ENCODE measurements at places on chromosomes 16 and 17.

DNA sequence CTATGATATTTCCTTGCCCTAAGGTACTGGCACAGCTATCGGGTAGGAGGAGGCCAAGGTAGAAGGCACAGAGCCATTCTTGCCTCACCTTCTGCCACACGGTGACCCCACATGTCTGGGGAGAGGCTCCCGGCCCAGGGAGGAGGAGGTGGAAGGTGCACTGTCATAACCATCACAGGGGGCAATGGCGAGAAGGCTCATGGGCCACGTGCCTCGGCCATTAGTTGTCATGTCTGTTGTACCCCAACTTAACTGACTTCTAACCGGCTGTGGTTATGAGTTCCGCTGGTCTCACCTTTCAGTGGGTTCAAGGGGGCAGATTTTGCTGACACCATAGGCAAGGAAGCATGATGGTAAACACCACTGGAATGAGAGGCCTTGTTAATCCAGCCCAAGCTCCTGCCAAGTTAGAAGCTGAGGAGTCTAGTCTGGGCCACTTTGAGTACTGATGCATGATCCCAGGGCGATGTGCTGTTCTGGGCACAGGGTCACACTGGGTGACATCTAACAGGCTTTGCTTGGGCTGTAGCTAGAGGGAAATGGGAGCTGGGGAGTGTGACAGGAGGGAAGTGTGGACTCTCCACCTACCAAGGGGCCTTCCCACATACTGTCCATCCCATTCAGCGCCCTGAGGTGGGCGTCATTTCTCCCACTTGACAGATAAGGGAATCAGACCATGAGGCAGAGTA is 39.6 kb downstream of the HLF start:
- no peak for DNase-seq

- DNase-seq, result no peak
Observed at GRCh38 chr16:54175169-54175551, 111.4 kb downstream of the IRX3 start.

GRCh38 chr16:22364241-22364640 is 10.2 kb downstream of the CDR2 start:
- DNase-seq, result no peak

- no peak for DNase-seq
Observed at GRCh38 chr16:51321251-51321650, 170.2 kb upstream of the SALL1 start.

DNA sequence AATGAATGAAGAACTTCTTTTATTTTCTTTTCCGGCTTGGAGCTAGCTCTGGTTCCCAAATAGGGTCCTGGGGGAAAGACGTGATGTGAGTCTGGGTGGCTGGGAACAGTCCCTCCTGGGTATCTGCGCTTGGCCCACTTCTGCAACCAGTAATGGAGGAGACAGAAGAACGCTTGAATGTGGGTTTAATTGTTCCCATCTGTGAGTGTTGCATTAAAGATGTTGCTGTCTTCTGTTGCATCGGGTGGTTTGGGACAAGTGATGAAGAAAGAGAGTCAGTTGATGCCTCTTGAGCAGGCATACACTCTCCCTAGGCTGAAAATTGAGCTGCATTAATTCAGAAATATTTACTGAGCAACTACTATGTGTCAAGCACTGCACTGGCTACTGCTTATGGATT is 511.1 kb downstream of the CDH13 start:
- no peak for DNase-seq

GRCh38 chr17:56159826-56160380 is 6.6 kb downstream of the ANKFN1 start:
- no peak for DNase-seq

- no peak for DNase-seq
Observed at GRCh38 chr17:72982680-72983079, 109.8 kb downstream of the SLC39A11 start.

GRCh38 chr16:1637526-1637925 is 25.4 kb downstream of the CRAMP1 start:
- DNase-seq, result no peak

GRCh38 chr16:12010388-12011251 is 34.1 kb downstream of the SNX29 start:
- DNase-seq, result no peak

- DNase-seq, result no peak
Observed at GRCh38 chr17:27845264-27846041, 45.1 kb upstream of the NOS2 start.

- DNase-seq, result no peak
Observed at GRCh38 chr17:21298056-21298982, 13.8 kb downstream of the MAP2K3 start.

GRCh38 chr16:56640076-56640475 is 1.6 kb downstream of the MT1A start:
- no peak for DNase-seq

GRCh38 chr16:9791556-9791955 is 390.7 kb downstream of the GRIN2A start:
- no peak for DNase-seq

DNA sequence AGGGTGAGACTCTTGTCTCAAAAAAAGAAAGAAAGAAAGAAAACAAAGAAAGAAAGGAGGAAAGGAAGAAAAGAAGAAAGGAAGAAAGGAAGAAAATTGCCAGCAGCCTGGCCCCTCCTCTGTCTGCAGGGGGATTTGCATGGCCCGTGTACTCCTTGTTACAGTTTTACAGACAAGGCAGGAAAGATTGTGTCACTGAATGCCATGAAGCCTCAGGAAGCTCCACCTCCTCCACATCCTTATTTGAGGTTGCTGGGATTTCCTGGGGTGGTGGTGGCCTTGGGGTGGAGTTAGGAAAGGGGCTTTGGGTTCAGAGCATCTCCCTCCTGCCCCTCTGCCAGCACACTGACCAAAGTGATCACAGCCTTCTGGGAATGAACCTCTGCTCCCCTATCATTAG is 23.6 kb downstream of the CFAP20 start:
- no peak for DNase-seq

- DNase-seq, result no peak
Observed at GRCh38 chr17:80476877-80477646, 655 bp upstream of the NPTX1 start.

DNA sequence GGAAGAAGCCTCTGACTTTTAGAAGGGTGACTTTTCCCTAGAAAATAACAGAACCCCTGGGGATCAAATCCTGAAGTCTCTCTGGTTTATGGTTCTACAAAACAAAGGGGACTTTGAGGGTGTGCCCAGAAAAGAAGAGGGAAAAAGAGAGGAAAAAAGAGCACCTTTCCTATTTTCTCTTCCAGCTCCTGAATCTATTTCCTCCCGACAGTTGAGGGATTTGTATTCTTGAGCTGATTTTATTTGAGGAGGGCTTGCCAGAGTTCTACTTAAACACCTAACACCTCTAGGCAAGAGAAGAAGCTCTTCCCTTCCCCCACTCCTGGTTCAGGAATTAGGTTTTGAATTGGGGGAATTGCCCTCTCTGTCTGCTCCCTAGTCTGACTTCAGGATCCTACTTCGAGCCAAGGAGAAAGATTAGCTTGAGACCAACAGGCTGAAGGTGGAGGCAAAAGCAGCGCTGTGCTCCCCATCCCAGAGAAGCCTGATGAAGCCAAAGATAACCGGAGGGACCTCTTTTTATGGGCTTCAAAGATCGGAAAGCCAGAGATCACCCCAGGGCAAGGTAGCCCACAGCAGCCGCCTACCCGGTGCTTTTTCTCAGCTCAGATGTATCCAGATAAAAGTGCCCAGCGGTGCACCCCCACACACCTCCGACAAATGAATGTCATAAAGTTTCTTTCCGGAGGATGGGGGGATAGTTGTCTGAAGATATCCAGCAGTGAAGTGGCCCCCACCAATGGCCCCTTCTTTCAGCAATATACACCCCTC is 796 bp downstream of the HOXB3 start:
- DNase-seq, result no peak

- no peak for DNase-seq
Observed at GRCh38 chr17:510226-510917, 157.8 kb upstream of the RPH3AL start.

DNA sequence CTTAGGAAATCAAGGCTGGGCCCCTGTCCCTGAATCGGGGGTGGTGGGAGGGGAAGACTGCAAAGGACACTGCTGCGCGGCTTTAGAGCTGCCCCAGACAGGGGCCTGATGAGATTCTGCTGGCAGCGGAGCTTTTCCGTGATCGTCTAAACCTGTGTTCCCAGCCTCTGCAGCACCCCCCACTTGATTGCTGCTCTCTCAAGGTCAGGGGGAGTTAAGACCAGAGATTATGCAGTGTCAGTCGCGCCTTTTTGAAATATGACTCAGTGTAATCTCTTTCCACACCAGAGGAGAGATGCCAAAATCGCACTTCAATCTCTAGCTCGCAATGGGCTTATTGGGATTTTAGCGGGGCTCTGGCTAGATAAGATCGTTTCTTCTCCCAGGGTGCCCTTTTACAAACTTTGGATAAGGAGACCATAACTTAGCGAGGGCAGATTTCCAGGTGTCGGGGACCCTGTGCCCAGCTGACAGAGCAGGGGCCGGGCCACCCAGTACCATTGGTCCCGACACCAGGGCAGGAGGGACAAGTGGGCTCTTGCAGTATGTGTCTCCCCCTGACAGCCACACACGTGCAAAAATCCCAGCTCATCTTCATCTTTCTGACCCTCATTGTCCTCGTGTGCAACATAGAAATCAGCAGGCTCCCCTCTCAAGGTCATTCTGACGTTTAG is 87.0 kb downstream of the IRX3 start:
- DNase-seq, result no peak

- no peak for DNase-seq
Observed at GRCh38 chr17:74153821-74154430, 49.6 kb upstream of the RPL38 start.

- DNase-seq, result no peak
Observed at GRCh38 chr16:81551821-81552304, 107.3 kb downstream of the CMIP start.

- DNase-seq, result no peak
Observed at GRCh38 chr17:39151943-39152818, 744 bp upstream of the PLXDC1 start.

DNA sequence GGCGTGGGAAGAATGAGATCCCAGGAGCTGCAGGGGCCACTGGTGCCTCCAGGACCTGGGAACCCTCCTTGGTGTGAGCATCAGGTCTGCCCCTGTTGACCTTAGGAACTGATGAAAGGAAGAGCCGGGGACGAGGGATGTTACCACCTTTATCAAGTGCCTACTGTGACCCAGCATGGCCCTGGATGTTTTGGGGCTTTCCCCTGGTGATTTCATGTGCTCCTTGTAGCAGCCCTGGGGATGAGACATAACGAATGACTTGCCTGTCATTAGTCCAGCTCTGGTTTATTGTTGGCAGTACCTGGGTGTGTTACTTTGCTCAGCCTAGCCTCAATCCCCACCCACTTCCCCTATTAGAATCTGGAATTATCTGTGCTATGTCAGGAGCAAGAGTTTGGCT is 39.9 kb downstream of the WSCD1 start:
- DNase-seq, result no peak

- no peak for DNase-seq
Observed at GRCh38 chr16:50207652-50208051, 54.5 kb downstream of the TENT4B start.

DNA sequence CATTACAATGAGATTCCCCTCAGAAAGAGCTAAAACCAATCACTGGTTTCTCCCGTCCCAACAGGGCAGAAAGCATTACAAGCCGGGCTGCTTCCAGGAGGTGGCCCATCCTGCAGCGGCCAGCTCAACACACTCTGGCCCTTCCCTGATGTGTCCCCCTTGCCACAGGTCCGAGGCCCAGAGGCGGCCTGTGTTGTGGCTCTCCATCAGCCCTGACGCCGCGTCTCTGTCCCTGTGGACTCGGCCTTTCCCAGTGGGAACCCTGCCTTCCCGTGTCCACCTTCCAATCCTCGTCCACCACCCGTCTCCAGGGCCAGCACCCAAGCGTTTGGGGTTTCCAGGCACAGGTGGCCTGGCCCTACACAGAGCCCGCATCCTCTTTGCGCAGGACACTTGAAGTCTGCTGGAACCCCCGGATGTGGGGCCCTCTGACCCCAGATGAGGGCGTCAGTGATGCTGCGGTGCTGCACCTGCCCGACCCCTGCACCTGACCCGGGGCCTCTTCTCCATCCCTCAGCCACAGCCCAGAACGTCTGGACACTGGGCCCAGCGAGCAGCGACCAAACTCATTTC is 21.1 kb downstream of the RAB40B start:
- no peak for DNase-seq

GRCh38 chr16:4477966-4478365 is 1.8 kb downstream of the HMOX2 start:
- no peak for DNase-seq

GRCh38 chr16:78982096-78982744 is 618.3 kb downstream of the MAF start:
- no peak for DNase-seq
